Renal cortex interstitium (tissue), 15 donors: ENCODE measurements at places on chromosomes 12 and 14. TPM values are rescaled to one million over a fixed set of nuclear protein-coding genes. Genes with fewer than 3 reads are reported as not detected.

GRCh38 chr12:97643924-97644323, 181.3 kb downstream of the RMST start:
- no peak for DNase-seq

GRCh38 chr14:103109535-103110441, 13.5 kb upstream of the TNFAIP2 start:
- DNase-seq, result no peak

DNA sequence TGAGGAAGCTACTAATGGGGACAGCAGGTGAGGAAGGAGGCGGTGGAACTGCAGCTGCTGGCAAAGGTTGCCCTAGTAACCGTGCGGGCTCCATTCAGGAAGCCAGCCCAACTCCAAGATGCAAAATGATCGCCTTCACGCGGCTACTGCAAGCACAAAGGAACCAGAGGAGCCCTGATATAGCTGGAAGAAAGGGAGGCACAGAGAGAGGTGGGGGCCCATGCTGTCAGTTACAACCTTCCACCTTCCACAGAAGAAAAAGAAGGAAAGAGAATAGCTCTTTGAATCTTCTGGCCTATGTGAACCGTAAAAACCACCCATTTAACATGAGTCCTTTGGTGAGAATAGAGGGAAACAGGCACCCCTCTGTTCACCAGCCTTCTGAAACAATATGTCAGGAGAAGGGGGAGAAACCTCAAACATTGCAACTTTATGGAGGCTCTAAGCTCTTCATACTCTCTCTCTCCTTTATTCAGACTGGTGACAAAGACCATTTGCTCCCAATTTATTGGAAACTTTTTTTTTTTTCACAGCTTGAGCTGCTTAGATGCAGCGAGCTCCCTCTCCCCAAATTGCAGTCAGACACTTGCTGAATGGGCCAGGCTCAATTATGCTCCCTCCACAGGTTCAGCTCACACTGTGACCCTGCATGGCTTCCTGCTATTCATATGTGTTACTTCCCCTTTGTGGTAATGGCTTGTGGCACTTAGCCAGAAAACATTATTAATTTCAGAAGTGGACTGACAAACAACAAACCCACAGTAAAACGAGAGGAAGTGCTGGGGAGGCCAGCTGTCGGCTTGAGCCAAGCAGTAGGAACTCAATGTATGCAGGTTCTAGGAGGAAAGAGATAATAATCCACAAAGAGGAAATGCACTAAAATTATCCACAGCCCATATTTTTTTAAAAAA, 6.2 kb downstream of the DUSP6 start:
- DNase-seq, result no peak

- no peak for DNase-seq
These were observed 10.7 kb upstream of the GPR68 start for GRCh38 chr14:91255026-91255695.

- no peak for DNase-seq
These were observed 56.9 kb upstream of the TCL1A start for GRCh38 chr14:95770777-95771176.

- DNase-seq, result no peak
These were observed 4.9 kb downstream of the GPRC5A start for GRCh38 chr12:12896260-12896659.

Gene RNASE3
- polyA plus RNA-seq, result 1.5 TPM

Gene SLC5A8
- polyA plus RNA-seq, result 41.3 TPM

Gene CYP27B1
- 1.2 TPM for polyA plus RNA-seq

Gene LTBP2
- polyA plus RNA-seq, result 2.5 TPM
